ENCODE measurements at places on chromosomes 6 and 20. TPM values are rescaled to one million over a fixed set of nuclear protein-coding genes. Genes with fewer than 3 reads are reported as not detected.

- H3K27me3 ChIP-seq, result no peaks in the 10 kb centered on the region
- H3K4me3 ChIP-seq, result no peak overlapping the region
- H3K4me1 ChIP-seq, result peaks cover 19% of the 10 kb centered on the region
- no peak overlapping the region for H3K27ac ChIP-seq
- H3K36me3 ChIP-seq, result no peaks in the 10 kb centered on the region
Observed at GRCh38 chr6:70673054-70673453, 5.4 kb downstream of the SMAP1 start.

- no peak overlapping the region for H3K4me3 ChIP-seq
- no peaks in the 10 kb centered on the region for H3K27me3 ChIP-seq
- DNase-seq, result no peak
- no peaks in the 10 kb centered on the region for H3K36me3 ChIP-seq
- H3K27ac ChIP-seq, result no peak overlapping the region
Observed at GRCh38 chr6:65557224-65557623, 149.8 kb downstream of the EYS start.

CEP43 gene
- total RNA-seq, result 16.4 TPM

DNA sequence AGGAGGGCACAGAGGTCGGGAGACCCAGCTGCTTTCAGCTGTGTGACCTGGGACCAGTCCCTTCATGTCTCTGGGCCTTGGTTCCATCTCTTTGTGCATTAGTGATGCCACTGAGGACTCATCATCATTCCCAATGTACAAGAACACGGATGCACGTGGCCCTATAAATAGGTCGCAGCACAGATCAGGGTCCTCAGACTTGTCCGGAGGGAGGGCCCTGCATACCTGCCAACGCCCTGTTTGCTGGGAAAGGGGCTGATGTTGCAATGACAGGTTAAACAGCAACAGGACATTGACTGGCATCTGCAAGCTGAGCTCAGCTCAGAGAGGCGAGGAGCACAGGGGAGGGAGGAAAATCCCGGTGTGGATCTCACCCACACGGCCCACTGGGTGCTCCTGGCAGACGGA lies 21.8 kb downstream of the TGM2 start:
- H3K36me3 ChIP-seq, result peaks cover 8% of the 10 kb centered on the region
- H3K27me3 ChIP-seq, result no peaks in the 10 kb centered on the region

TRIM40 gene
- not detected for total RNA-seq

GRCh38 chr6:40779409-40779808 lies 192.2 kb upstream of the LRFN2 start:
- peak overlapping the region; percentile 68 for H3K27ac ChIP-seq
- no peak overlapping the region for H3K4me3 ChIP-seq
- peak; percentile 93 for DNase-seq
- H3K4me1 ChIP-seq, result peaks cover 27% of the 10 kb centered on the region

FOXP4 gene
- total RNA-seq, result 5.4 TPM

PXMP4 gene
- 5.9 TPM for total RNA-seq

DNA sequence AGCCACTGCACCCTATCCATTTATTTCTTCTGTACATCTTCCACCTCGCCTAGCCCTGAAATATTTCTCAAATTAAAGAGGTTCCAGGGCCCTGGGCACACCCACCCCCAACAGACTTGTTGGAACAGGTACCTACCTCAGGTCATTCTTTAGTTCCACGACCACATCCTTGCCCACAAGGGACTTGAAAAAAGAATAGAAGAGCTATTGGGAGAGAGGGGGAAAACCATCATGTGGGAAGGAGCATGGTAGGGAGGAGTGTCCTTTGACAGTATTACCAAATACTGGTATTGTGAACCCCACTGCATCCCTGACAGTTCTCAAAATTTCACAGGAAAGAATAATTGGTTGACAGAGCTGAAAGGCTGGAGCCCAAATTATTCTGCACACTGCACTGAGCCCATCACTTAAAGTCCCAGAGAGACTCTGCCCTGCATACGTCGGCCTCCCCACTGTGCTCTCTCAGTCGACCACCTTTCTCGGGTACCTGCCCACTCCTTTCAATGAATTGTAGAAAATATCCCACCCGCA lies 762 bp downstream of the LSM2 start:
- no peaks in the 10 kb centered on the region for H3K36me3 ChIP-seq
- no peaks in the 10 kb centered on the region for H3K27me3 ChIP-seq
- peak overlapping the region; percentile 79 for H3K27ac ChIP-seq
- H3K4me3 ChIP-seq, result peak overlapping the region; percentile 97
- DNase-seq, result peak; percentile 14

DNA sequence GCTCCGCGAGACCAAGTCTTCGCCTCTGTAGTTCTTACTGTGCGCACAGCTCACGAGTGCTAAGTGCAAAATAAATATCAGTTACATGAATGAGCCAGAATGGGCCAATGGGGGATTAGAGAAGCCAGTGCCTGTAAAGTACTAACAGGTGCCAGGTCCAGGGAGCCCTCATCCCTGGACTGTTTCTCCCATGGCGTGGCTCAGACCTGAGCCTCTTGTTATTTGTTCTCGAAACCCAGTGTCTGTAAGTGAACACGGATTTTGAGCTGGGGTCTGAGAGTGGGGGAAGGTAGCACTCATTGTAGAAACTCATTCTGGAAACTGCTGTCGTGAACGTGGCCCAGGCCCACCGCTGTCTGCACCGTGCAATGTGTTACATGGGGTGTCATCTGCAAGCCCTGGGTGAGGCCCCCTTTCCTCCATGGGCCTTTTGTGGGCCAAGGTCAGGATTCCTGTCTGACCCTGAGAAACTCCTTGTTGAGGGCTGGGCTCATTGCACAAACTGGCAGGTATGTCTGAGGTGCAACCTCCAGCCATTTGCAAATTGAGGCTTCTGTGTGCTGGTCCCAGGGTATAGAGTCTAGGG lies 154.7 kb downstream of the SYCP2 start:
- H3K36me3 ChIP-seq, result no peaks in the 10 kb centered on the region
- no peaks in the 10 kb centered on the region for H3K4me1 ChIP-seq
- H3K27me3 ChIP-seq, result no peaks in the 10 kb centered on the region

DNA sequence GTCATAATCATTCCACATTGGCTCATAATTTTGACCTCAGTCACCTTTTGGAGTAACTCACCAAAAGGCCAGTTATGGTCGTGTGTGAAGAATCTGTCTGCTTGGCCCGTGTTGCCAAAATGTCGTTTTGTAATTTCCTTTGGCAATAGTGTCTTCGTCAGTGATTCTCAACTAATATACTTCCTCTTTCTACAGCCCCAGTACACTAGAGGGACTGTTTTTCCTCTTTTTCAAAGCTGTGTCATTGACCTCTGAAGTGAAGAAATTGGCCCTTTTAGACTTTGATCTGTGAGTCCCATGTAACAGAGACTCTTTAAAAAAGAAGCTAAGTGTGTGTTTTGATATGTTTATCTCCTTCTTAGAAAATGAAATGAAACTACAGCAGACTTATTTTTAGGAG lies 5.2 kb downstream of the FOXO3 start:
- peaks cover 13% of the 10 kb centered on the region for H3K36me3 ChIP-seq
- peak overlapping the region; percentile 77 for H3K27ac ChIP-seq
- H3K4me1 ChIP-seq, result peaks cover 42% of the 10 kb centered on the region

- H3K4me1 ChIP-seq, result peaks cover 5% of the 10 kb centered on the region
- H3K27me3 ChIP-seq, result no peaks in the 10 kb centered on the region
- peak overlapping the region; percentile 72 for H3K27ac ChIP-seq
Observed at GRCh38 chr6:43060034-43060754, 763 bp downstream of the KLC4 start.

PREP gene
- total RNA-seq, result 15.7 TPM

JPH2 gene
- 9.7 TPM for total RNA-seq

DNA sequence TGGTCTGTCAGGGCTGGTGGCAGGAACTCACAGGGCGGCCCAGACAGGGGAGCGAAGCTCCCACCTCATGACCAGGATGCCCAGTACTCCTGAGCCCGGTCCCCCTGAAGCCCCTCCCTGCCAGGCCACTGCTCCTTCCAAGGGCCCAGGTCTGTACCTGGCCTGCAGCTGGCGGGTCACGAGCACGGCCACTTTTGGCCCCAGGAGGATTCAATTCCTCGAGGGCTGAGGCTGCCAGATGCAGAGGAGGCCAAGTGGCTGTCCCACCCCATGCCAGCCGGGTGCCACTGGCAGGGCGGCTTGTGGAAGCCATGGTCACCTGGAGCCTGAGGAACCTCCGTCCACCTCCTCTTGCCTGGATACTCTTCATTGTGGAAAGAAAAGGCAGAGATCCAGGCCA lies 17.4 kb downstream of the PMEPA1 start:
- no peak for DNase-seq
- H3K4me3 ChIP-seq, result no peak overlapping the region
- peaks cover under 1% of the 10 kb centered on the region for H3K4me1 ChIP-seq
- no peaks in the 10 kb centered on the region for H3K36me3 ChIP-seq

DNA sequence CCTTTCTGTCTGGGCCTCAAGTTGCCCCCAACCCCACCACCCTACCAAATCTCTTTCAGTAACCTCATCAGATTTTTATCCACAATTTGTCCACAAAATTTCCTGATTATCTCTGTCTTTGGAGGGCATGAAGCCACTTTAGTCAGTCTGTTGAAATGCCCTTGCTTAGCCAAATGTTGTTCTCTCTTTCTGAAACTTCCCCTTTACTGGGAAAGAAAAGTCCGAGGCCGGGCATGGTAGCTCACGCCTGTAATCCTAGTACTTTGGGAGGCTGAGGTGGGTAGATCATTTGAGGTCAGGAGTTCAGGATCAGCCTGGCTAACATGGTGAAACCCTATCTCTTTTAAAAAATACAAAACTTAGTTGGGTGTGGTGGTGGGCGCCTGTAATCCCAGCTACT lies 33.8 kb downstream of the TOMM6 start:
- H3K27ac ChIP-seq, result no peak overlapping the region
- no peaks in the 10 kb centered on the region for H3K27me3 ChIP-seq
- no peak for DNase-seq
- no peak overlapping the region for H3K4me3 ChIP-seq
- H3K4me1 ChIP-seq, result no peaks in the 10 kb centered on the region

- no peak for DNase-seq
- H3K27ac ChIP-seq, result no peak overlapping the region
- no peak overlapping the region for H3K4me3 ChIP-seq
- H3K27me3 ChIP-seq, result no peaks in the 10 kb centered on the region
Observed at GRCh38 chr6:56437171-56437900, 190.0 kb upstream of the COL21A1 start.

SYCP2L gene
- total RNA-seq, result not detected

PLN gene
- not detected for total RNA-seq

- H3K4me1 ChIP-seq, result no peaks in the 10 kb centered on the region
- H3K4me3 ChIP-seq, result no peak overlapping the region
- H3K36me3 ChIP-seq, result no peaks in the 10 kb centered on the region
- no peaks in the 10 kb centered on the region for H3K27me3 ChIP-seq
- H3K27ac ChIP-seq, result no peak overlapping the region
- DNase-seq, result peak; percentile 12
Observed at GRCh38 chr6:21331235-21331634, 262.3 kb upstream of the SOX4 start.

Measured in GM23248 (cell line).